NCI-H2171 (cell line): ENCODE measurements at places on chromosomes 1 and 21.

- no peak for DNase-seq
These were observed 4.0 kb upstream of the ABCG1 start for GRCh38 chr21:42214921-42215320.

DNA sequence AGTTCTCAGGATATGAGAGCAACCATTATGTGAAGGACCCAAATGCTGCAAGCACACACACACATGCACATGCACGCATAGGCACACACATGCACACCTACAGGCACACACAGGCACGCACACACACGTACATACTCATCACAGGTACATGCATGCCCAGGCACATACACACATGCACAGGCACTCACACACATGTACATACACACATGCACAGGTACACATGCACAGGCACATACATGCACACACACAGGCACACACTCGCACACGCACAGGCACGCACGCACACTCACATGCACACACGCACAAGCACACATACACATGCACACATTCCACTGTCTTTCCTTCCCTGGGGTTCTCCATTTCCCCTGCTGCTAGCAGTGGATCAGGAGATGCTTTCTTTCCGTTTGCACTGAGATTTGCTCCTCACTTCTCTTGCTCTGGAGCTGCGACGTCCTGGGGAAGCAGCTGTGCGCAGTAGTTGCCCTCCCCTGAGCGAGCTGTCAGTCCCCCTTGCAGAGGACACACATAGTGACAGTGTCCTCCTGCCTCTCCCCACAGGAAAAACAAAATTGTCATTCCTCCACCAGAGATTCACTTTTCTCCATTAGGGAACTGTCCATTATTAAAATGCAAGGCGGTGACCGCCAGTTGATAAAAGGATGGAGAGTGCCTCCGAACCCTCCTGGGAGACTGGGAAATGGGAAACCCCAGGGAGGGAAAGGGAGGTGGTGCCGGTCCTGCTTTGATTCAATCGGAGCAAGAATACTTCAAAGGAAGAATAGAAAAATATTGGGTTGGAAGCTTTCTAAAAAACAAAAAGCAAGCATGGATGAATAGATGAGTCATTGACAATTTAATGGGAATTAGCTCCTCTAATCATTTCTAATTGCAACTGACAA, 69.5 kb downstream of the WDR4 start:
- no peak for DNase-seq

- no peak for DNase-seq
These were observed 4.8 kb upstream of the IFNLR1 start for GRCh38 chr1:24191860-24192259.

- no peak for DNase-seq
These were observed 43.8 kb downstream of the KIRREL1 start for GRCh38 chr1:158037008-158037865.

DNA sequence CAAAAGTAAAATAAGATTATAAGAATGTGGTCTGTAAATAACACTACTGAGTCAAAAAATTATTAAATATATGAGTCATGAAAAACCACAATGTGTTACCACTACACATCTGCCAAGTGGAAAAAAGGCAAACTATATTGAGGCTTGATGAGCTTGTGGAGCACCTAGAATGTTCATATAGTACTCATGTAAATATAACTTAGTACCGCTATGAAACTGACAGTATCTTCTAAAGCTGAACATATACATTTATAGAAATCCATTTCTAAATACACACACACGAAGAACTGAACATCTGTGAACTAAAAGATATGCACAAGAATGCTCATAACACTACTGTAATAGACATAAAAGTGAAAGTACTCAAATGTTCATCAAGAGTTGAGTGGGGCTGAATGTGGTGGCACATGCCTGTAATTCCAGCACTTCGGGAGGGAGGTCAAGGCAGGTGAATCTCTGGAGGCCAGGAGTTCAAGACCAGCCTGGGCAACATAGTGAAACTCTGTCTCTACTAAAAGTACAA, 18.5 kb upstream of the GBP3 start:
- no peak for DNase-seq

DNA sequence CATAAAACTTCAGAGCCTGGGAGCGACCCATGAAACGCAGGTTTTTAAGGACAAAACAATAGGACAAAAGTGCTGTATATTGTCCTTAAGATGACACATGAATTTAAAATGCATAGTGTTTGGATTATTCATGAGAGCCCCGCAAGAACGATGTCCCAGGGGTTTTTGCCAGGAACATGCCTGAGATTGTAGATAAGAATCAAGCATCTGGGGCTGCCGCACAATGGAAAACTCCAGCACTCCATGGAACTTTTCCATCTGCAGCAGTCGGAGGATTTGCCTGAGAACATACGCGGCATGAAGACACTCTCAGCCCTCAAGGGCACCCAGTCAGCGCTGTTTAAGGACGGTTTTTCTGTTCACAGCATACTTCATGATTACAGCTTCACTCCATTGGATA, 5.3 kb upstream of the ERG start:
- peak; percentile 24 for DNase-seq

DNA sequence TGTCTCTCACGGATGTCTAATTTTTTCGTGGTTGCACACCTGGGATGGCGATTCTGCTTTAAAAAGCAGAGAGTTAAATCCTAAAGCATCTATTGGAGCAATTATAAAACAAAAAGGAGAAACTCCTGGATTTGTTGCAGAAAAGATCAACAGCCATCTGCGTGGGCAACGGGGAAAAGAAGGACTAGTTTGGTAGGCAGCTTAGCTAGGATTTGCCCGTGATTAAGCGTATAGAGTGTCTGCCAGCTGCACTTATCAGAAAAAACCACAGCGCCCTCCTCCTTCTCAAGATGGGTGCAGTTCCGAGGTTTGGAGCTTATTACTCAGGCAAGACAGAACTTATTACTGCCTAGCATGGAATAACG, 526 bp upstream of the SLC25A24 start:
- peak; percentile 36 for DNase-seq

GRCh38 chr1:58437623-58438022, 108.9 kb downstream of the OMA1 start:
- no peak for DNase-seq

- DNase-seq = no peak
These were observed 1.3 kb downstream of the CDK18 start for GRCh38 chr1:205505791-205506190.

DNA sequence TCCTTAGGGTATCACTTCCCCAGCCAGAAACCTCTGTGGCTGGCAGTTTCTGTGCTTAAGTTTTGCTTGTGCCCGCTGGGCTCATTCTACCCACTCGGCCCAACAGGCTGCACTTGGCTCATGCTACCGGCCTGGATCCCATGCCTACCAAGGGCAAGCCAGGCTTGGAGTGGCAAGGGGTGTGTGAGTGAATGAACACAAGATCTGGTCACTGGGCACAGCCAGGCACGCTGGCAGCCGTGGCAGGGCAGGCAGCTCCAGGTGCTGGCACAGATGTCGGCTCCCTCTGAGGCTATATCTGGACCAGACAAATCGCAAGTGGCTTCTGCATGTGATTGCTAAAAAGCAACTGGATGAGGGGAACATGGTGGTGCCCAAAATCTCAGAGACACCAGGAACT, 740.5 kb upstream of the B3GALT2 start:
- no peak for DNase-seq

- no peak for DNase-seq
These were observed 3.0 kb downstream of the SLC19A1 start for GRCh38 chr21:45539046-45539795.

DNA sequence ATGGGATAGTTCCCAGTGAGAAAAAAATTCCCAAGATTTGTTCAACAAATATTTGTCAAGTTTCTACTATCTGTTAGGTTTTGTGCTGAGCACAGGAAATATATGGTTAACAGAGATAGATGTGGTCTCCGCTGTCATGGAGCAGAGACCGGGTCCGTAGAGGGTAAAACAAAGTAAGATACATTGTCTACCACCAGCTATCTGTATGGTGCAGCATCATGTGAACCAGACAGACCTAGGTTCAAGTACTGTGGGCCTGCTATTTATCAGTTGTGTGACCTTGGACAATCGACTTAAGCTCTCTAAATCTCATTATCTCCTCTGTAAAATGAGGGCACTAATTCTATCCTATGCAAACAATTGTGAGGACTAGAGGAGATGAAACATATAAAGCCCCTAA, 109.8 kb downstream of the DUSP10 start:
- no peak for DNase-seq

DNA sequence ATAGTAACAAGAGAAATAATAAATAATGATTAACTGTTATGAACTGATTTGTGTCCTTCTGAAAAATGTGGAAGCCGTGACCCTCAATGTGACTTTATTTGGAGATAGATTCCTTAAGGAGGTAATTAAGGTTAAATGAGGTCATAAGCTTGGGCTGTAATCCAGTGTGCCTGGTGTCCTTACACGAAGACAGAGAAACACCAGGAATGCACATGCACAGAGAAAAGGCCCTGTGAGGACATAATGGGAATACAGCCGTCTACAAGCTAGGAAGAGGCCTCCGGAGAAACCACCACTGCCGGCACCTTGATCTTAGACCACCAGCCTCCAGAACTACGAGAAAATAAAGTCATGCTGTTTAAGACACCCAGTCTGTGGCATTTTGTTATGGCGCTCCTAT, 215.9 kb downstream of the NEGR1 start:
- no peak for DNase-seq

- DNase-seq = peak; percentile 65
These were observed 14.1 kb downstream of the ENTREP3 start for GRCh38 chr1:155241069-155241679.

DNA sequence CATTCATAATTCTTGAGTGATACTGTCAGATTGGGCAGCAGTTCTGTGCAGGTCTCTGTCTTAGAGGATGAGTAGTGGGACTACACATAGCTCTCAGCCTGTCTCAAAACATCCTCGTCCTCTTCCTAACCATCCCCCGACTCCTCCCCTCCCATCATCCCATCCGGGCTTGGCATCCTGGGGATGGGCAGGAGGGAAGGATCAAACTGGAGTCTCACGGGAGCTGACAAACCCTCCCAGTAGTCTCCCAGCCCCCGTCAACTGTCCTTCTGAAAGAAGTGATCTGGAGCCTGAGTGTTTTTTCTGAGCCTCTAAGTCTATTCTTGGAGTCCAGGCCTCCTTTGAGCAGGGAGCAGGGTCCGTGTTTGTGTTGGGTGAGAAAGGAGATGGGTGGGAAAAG, 102.0 kb downstream of the PAX7 start:
- DNase-seq = no peak

DNA sequence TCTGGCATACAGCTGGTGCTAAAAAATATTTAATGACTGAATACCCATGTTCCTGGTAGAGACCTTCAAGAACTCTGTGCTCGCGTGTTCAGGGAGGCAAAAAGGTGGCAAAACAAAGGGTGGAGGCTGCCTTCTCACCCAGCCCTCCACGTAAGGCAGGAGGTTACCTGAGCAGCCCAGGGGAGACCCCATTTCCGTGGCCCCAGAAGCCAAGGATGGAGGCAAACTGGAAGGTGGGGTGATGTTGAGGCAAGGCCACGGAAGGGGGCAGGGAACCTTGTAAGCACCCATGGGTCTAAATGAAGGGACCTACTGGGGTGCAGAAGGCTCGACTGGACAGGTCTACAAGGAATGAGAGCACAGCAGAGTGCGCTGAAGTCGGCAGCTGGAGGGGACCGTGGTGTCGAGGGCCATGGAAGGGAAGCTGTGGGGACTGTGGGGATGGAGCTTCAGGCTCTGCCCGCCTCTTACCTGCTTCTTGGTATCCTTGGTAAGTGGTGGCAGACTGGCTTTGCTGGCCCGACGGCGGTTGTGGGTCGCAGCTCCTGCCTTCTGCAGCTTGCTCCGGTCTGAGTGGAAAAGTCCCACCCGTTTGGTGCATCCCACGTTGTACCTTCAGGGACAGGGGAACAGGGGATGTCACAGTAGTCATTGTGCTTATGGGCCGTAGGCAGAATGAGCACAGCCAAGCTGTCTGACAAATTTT, 8.9 kb upstream of the A3GALT2 start:
- DNase-seq = no peak

DNA sequence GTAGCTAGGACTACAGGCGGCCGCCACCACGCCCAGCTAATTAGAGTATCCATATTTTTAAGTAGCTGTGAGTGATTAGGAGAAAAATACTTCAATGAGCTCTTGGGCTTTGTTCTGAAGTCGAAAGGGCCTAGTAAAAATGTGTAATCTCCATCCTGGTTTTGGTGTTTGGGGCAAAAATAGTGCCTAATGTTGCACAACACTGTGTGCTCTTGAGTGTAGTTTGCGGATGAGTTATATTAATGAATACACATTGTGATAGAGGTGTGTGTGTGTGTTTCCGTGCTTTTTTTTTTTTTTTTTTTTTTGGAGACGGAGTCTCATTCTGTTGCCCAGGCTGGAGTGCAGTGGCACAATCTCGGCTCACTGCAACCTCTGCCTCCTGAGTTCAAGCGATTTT, 6.3 kb upstream of the ARID1A start:
- DNase-seq = no peak

DNA sequence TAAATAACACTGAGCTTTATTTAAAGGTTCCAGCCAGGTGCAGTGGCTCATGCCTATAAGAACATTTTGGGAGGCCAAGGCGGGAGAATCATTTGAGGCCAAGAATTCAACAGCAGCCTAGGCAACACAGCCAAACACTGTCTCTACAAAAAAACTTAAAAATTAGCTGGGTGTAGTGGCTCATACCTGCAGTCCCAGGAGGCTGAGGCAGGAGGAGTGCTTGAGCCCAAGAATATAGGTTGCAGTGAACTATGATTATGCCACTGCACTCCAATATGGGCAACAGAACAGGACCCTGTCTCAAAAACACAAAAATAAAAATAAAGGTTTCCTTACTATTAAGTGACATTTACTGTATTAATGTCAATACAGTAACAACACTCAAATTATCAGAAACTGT, 2.1 kb downstream of the TAF12 start:
- no peak for DNase-seq

DNA sequence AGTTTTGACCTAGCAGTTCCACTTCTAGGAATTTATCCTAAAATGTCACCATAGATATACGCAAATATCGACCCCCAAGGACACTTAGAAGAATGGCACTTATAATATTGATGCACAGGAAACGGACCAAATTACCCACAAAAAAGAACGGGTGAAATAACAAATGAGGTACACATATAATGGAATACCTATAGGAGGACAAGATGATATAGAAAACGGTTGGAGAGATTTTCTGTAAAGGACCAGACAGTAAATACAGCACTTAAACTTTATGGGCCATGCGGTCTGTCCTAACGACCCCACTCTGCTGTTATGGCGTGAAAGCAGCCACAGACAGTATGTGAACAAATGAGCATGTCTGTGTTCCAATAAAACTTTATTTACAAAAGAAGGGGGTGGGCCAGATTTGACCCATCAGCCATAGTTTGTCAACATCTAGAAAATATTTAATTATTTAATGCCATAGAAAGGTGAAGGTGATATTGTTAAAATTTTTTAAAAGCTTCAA, 2.4 kb downstream of the TMPRSS3 start:
- DNase-seq = no peak

DNA sequence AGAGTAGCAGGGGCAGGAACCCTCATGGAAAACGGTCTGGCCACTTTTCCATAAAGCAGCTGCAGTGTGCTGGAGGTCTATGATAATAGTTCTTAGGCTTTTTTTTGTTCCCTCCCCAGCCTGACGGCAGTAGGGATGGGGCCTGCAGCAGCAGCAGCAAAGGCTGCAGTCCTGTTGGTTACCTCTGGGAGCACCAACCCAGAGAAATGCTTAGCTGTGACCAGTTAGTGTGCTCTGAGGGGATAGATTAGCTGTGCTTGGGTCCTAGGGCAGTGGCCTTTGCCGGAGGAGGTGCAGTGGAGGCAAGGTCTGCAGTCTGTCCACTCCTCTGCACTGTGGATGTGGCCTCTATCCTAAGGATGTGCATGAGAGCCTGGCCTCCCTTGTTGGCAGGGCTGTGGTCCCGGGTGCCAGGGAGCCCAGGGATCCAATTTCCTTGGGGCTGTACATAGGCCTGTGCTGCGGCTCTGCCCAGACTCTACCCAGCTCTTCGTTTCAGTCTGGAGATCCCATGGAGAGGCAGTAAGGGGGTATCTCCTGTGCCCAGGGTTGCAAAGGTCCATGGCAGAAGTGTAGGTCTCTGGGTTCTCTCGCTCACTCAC, 322.7 kb downstream of the PTBP2 start:
- no peak for DNase-seq
